ENCODE measurements at places on chromosomes 1 and 21.
A peak's percentile ranks its signal among the peaks of the same experiment; 100 is the strongest.

- DNase-seq, result no peak
Observed at GRCh38 chr1:29753771-29754572, 517.6 kb downstream of the PTPRU start.

DNA sequence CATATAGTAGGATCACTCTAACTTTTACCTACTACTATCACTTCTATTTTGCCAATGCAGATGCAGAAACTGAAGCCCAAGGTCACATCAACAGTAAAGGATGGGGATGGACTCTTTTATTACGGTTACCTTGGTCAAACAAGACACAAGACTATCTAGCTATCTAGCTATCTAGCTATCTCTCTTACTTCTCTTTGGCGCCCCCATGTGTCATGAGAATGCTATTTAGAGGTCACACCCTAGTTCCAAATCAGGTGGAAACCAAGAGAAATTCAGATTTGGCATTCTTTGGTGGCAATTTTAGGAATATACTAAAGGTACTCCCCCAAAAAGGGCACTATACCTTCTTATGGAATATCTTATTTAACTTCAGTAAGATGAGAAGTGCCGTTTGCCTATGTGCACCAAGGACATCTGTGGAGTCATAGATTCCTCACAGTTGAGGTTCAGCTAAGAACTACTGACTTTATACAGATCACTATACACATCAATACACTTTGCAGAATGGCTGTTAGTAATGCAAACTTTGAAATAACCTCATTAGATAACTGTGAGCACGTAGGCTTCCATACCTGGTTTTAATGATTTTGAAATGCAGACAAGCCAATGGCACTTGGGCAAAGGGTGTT lies 6.7 kb downstream of the ZNF648 start:
- DNase-seq, result peak; percentile 75

- no peak for DNase-seq
Observed at GRCh38 chr21:46320331-46320801, 3.3 kb downstream of the C21orf58 start.

DNA sequence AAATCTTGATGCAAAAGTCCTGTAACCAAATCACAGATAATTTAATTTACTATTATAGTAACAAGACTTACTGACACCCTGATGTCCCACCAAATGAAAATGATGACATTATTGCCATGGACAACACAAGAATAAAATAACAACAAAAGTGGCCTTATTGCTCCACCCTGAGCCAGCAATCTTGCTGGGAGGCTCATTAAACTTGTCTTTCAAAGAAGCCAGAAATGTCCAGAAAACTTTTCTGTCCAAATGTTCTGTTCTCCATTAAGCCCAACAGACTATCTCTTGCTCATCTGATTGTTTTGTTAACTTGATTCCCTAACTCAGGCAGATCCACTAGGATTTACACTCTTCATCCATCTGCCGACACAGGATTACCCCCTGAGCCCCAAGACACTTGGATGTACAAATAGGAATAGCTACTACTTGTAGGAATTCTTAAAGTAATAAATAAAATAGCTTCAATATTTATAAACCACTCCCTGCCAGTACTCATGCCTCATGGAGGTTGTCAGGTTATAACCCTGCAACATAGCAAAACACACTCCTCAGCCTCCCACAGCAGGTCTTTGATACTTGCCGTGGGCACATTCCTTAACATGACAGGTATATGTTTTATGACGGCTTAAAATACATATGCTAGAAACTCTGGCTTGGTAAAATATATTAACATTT lies 84.9 kb downstream of the PTPN14 start:
- DNase-seq, result no peak

- DNase-seq, result no peak
Observed at GRCh38 chr1:37036667-37037053, 2.3 kb upstream of the GRIK3 start.

DNA sequence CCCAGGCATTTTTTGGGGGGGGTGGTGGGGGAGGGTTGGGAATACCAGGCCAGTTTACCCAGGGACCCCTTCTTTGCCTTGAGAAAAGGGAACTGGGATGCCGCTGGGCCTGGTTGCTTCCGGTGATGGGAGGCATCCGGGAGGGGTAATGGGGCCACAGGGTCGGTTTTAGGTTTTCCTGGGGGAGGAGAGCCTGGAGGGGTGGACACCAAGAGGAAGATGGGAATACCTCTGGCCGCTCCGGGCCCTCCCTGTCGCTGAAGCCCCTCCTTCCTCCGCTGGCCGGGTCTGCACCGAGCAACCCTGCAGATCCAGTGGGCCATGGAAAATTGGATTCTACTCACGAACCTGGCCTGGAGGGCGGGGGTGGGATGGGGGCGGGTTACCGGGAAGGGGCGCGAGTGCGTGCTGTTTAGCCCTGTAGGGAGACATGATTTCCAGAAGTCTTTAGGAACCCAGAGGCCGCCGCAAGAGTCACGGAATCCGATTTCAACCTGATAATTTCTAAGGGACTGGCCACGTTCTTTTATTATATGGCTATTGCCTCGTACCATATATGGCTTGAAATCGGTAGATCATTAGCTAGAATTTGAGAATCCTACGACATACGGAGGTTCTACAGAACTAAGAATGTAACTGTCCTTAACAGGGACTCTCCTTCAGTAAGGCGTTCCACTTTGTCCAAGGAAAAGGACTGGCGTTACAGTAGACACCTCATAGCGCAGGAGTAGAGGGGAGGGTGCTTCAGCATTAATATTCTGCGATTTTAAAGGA lies 749 bp downstream of the AKIRIN1 start:
- DNase-seq, result peak; percentile 22

DNA sequence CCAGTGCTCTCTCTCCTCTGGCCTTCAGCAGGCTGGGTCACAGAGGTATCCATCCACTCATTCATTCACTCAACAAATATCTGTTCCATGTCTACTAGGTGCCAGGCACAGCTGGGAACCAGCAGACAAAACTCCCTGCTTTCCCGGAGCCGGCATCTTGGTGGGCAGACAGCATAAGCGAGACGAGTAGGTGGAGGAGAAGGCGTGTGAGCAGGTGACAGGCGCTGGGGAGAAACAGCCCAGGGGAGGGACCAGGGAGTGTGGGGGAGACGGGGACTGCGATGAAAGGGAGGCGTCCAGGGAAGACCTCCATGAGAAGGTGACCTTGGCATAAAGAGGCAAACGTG lies 11.0 kb upstream of the KCNAB2 start:
- no peak for DNase-seq

DNA sequence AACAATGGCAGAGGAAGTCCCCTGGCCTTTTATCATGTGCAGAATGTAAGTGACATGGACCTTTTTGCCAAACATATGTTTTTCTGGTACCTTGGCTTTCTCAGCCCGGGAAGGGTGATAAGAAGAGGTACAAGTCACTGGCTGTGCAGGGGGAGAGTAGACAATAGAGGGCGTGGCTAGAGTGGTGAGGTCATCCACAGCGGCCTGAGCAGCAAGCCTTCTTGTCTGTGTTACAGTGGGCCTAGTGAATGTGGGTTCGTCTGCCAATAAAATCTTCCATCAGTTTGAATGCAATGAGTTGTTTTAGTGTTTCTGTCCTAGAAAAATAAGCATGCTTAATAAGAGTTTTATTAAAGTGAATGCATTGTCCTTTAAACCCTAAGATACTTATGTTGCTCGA lies 59.0 kb upstream of the PGD start:
- no peak for DNase-seq

- DNase-seq, result no peak
Observed at GRCh38 chr1:228961511-228961910, 226.2 kb downstream of the RHOU start.

DNA sequence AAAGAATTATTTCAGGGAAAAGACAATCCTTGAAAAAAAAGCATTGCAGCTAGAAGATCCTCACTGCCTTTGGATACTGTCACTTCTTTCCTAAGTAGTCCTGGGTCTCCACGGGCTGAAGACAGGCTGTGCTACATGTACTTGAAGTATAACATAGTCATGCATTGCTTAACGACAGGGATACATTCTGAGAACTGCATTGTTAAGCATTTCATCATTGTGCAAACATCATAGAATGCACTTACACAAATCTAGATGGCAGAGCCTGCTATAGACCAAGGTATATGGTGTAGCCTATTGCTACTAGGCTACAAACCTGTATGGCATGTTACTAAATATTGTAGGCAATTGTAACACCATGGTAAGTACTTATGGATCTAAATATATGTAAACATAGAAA lies 54.0 kb downstream of the KIAA0040 start:
- no peak for DNase-seq

GRCh38 chr1:54126271-54126815 lies 26.5 kb downstream of the CDCP2 start:
- DNase-seq, result no peak

- no peak for DNase-seq
Observed at GRCh38 chr1:232726048-232726779, 79.0 kb upstream of the MAP10 start.

- DNase-seq, result no peak
Observed at GRCh38 chr1:3566003-3566885, 45.1 kb downstream of the MEGF6 start.

GRCh38 chr1:234579967-234580366 lies 30.0 kb downstream of the IRF2BP2 start:
- no peak for DNase-seq

- no peak for DNase-seq
Observed at GRCh38 chr1:213564215-213564659, 423.5 kb upstream of the PROX1 start.

- no peak for DNase-seq
Observed at GRCh38 chr1:8633741-8634501, 183.5 kb downstream of the RERE start.

Data from stimulated activated CD4-positive, alpha-beta T cell treated with anti-CD3 and anti-CD28 coated beads, Interleukin-15, amount 100 ng/mL, for 24 hours (primary cell).